ENCODE measurements at places on chromosomes 16 and 17. TPM values are rescaled to one million over a fixed set of nuclear protein-coding genes. Genes with fewer than 3 reads are reported as not detected.

Gene TEKT5
- polyA plus RNA-seq, result not detected

Gene ALOX15
- polyA plus RNA-seq, result 0.03 TPM

Gene KRT9
- not detected for polyA plus RNA-seq

Gene PHOSPHO1
- 0.22 TPM for polyA plus RNA-seq

Gene NHLRC4
- polyA plus RNA-seq, result 0.17 TPM

Gene MIS12
- polyA plus RNA-seq, result 4.3 TPM

Gene PRDM7
- polyA plus RNA-seq, result not detected

Gene GRAPL
- 0.26 TPM for polyA plus RNA-seq

Gene GAS2L2
- not detected for polyA plus RNA-seq

Gene SPNS2
- polyA plus RNA-seq, result 5.6 TPM

Gene CCL7
- polyA plus RNA-seq, result not detected

Data from liver (tissue), 10 donors.